ENCODE measurements at places on chromosomes 7 and 10.

DNA sequence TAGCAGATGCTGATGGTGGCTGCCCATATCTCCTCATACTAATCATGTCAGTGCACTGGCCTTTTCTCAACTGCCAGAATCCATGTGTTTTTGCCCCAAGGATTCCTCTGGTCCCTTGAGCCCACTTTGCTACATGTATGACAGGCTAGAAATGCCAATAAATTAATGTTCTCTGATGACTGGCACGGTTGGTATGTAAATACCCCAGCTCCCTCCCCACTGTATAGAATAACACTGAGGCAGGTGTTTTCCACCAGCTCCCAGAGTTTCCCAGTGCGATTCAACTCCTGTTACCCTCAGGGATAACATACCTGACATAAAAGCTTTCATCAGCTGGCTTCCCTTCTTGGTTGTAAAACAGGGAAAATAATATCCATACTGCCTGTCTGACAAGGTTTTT, 9.0 kb upstream of the PLEKHS1 start:
- no peak for DNase-seq

GRCh38 chr10:93461109-93461806, 20.9 kb downstream of the MYOF start:
- DNase-seq, result no peak

GRCh38 chr10:104339469-104340110, 1.3 kb upstream of the ITPRIP start:
- no peak for DNase-seq

DNA sequence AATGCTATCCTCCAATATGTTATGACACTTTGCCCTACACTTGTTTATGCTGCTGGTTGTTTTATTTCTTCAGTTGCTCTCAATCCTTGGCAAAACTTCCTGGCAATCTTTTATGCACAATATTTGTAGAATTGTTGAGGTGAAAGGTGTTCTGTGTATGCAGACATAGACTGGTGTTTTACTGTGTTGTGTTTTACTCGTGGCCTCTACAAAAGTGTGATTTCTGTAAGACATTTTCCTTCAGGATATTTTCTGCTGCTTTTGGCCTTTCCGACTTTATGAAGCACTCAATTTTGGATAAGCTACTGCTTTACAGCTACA, 21.8 kb downstream of the GLCCI1 start:
- DNase-seq, result no peak

DNA sequence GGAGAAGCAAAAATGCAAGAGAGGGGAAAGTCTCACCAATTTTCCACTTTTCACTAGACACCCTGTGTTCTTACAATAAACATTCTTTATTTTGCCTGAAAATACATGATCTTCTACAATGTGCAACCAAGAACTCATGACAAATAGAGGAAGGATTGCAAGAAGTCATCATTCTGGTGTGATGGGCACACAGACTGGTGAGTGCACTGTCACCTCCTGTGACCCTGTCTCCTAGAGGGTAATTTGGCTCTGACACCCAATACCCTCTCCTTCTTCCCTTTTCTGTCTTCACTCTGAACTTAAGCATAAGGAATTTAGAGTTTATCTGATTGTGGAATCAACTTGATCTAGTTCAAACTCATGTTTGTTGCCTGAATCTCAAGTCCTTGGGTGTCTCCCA, 153.7 kb downstream of the SH2D4B start:
- DNase-seq, result no peak

DNA sequence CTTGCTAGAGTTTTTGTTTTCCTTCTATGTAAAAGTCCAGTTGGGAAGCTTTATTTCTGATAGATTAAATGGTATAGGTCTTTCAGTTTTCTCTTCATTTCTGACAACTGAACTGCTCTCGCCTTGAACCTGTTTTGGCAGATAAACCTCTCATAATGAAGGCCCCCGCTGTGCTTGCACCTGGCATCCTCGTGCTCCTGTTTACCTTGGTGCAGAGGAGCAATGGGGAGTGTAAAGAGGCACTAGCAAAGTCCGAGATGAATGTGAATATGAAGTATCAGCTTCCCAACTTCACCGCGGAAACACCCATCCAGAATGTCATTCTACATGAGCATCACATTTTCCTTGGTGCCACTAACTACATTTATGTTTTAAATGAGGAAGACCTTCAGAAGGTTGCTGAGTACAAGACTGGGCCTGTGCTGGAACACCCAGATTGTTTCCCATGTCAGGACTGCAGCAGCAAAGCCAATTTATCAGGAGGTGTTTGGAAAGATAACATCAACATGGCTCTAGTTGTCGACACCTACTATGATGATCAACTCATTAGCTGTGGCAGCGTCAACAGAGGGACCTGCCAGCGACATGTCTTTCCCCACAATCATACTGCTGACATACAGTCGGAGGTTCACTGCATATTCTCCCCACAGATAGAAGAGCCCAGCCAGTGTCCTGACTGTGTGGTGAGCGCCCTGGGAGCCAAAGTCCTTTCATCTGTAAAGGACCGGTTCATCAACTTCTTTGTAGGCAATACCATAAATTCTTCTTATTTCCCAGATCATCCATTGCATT, 27.1 kb downstream of the MET start:
- DNase-seq, result no peak

DNA sequence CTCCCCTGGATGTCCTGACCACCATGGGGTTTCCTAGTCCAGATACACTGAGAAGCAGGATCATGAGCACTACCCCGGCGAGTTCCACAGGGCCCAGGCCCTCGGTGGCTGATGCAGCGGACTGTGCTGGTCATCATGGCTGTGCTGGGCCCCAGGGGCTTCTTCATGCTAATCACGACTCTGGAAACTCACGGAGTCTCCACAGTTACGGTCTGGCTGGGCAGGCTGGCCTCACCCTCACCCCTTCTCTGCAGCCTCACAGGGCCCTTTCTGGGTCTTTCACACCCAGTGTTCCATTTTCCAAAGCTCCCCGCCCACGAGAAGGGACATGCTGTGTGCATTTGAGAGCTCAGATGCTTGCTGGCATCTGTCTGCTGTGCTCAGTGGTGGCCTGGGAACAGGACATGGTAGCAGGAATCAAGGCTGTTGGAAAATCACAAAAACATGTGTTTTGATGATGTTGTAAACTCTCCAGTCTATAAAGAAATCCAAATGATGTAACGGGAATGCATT, 119.0 kb downstream of the PTPN20 start:
- DNase-seq, result no peak

- DNase-seq, result no peak
Observed at GRCh38 chr10:11797847-11798633, 25.1 kb upstream of the PROSER2 start.

DNA sequence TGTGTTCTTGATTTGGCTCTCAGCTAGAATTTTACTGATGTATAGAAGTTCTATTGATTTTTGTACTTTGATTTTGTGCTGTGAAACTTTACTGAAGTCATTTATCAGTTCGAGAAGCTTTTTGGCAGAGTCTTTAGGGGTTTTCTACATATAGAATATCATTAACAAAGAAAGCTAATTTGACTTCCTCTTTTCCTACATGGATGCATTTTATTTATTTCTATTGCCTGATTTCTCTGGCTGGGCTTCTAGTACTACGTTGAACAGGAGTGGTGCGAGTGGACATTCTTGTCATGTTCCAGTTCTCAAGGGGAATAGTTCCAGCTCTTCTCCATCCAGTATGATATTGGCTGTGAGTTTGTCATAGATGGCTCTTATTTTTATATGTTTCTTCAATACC, 65.4 kb downstream of the RNF133 start:
- no peak for DNase-seq

GRCh38 chr7:123771846-123772245, 23.0 kb upstream of the WASL start:
- DNase-seq, result no peak

GRCh38 chr10:106479636-106480035, 684.9 kb downstream of the SORCS1 start:
- DNase-seq, result no peak

- no peak for DNase-seq
Observed at GRCh38 chr10:15879663-15880062, 19.4 kb upstream of the MINDY3 start.

Data from CD4-positive, alpha-beta T cell treated with Interleukin-17A for 4 hours (primary cell).